Activated CD4-positive, alpha-beta T cell treated with anti-CD3 and anti-CD28 coated beads for 1 hour (primary cell): ENCODE measurements at places on chromosomes 6 and 20.

GRCh38 chr6:41197234-41197633 is 3.7 kb downstream of the TREML2 start:
- DNase-seq, result no peak

GRCh38 chr6:88380083-88380482 is 213.9 kb upstream of the CNR1 start:
- DNase-seq, result no peak

DNA sequence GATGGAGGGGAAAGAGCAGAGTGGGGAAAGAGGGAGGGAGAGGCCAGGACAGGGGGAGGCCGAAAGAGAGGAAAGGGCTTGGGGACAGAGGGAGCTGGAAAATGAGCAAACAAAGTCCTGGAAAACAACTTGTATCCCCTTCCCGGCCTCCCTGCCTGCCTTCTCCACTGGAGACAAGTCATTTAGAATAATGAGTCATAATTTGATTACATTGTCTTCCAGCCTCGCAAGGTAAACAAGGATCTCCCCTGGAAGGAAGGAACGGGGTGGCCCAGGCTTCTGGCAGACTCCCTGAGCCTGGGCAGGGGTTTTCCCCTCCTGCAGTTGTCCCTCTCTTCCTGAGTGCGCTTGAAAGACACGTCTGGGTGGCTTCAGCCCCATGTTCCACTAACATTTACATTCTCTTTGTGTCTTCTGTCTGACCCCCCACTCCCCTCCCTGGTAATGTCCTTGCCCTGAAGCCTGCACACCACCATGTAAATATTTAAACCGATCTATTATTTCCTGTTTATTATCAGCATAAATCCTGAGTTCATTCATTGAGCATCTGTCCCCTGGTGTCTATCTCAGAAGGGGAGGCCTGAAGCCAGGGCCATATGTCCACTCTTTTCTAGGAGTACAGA is 12.1 kb upstream of the MRPS18A start:
- no peak for DNase-seq

DNA sequence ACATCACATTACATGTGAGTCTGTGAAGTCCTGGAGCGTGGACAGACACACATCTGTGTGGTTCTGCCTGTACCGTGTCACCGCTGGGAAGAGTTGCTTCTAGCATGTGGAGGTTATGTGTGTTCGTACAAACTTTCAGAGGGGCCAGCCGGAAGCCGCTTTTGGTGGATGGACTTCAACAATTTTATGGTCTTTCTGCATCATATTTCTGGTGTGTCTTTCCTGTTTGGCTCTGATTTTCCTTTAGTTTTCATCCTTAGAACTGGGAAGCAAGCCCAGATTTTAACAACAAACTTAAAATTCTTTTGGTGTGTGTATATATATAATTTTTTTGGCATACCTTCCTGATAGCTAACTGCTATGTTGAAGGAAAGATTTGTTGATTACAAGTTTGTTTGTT is 71.2 kb downstream of the TIAM2 start:
- no peak for DNase-seq

DNA sequence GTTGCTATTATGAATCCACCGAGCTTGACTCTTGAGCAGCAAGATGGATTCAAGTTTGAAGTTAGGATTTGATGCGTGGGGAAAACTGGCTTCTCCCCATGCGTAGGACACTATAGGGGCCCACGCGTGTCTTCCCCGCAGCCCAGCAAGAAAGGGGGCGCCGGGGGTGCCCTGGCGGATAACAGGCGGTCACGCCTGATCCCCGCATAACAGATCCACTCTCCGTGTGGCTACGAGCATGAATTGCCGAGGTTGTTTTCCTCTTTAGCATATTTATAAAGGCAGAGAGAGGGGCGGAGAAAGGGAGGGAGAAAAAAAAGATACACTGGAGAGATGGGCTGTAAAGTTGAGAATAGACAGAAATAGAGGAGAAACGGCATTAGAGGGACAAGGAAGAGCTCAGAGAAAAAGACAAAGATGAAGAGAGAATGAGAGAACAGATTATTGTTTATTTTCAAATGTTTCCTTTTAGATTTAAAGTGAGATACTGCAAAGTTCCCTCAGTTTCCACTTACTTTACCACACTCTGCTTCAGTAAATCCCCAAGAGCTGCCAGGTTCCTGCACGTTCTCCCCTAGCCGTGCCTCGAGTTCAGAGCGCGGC is 32.0 kb downstream of the TFAP2A start:
- no peak for DNase-seq

GRCh38 chr6:98230250-98230649 is 604.1 kb upstream of the POU3F2 start:
- DNase-seq, result no peak

DNA sequence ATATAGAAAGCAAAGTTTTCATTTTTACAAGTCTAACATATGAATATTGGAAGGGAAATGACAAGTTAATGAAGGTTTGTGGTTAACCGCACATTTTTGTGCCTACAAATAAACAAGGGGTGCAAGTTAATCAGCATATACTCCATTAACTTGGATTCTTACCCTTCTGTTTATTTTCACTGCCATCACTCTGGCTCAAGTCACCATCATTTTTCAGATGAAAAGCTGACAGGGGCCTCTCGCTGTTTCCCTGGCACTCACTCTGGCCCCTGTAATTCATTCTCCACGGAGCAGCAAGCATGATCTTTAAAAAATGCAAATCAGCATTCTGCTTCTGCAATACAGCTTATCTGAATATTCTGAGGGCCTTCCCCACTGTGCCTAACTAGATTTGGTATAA is 29.8 kb downstream of the APCDD1L start:
- no peak for DNase-seq

GRCh38 chr6:15675536-15676220 is 12.8 kb upstream of the DTNBP1 start:
- DNase-seq, result no peak

- no peak for DNase-seq
Observed at GRCh38 chr20:46635514-46636136, 15.6 kb downstream of the SLC13A3 start.

DNA sequence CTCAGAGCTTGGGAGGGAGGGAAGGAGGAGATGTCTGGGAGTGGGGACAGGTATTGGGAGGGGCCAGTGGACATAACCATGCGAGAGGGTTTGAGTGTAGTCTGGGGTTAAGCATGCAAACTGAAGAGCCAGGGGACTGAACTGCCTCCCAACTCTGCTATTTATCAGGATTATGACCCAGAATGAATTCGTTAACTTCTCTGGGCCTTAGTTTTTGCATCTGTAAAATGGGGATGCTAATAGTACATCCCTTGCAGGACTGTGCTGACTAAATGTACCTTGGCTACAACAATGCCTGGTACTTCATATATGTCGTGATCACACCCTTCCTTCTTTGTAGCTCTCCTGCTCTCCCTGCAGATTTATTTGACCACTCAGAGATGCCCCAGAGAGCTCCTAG is 83.6 kb downstream of the MDGA1 start:
- DNase-seq, result no peak

DNA sequence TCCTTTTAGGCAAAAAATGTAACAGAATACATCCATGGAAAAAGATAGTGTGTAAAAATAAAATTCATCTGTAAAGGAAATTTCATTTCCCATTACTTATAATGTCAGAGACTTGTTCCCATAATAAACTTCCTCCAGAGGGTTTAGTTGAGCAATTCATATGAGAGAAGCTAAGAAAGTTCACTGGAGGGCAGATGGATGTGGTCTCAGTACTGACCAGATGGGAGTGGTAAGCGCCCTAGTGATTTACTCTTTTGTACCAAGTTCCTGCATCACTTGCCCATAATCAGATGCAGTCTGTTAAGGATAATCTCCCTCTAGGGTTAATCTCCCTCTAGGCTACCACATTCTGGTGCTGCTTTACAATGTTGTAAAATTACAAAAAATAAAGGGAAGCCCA is 61.7 kb downstream of the ESF1 start:
- DNase-seq, result no peak

DNA sequence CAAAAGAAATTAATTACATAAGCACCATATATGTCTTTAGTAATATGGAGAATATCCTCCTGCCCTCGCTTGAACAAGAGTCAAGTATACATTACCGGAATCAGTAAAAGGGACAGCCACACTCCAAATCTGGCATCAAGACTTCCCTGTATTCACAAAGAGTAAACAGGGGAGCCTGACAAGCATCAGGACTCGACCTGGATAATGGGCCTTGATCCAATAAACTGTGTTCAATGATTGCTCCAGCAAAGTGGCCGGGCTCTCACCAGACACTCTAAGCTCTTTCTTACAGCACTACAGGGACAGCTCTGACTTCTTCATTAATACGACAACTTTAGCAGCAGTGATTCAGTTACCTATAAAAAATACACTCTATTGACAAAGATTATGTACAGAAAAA is 307.9 kb upstream of the POU3F2 start:
- DNase-seq, result no peak

- DNase-seq, result no peak
Observed at GRCh38 chr6:163306000-163306399, 108.5 kb upstream of the QKI start.

DNA sequence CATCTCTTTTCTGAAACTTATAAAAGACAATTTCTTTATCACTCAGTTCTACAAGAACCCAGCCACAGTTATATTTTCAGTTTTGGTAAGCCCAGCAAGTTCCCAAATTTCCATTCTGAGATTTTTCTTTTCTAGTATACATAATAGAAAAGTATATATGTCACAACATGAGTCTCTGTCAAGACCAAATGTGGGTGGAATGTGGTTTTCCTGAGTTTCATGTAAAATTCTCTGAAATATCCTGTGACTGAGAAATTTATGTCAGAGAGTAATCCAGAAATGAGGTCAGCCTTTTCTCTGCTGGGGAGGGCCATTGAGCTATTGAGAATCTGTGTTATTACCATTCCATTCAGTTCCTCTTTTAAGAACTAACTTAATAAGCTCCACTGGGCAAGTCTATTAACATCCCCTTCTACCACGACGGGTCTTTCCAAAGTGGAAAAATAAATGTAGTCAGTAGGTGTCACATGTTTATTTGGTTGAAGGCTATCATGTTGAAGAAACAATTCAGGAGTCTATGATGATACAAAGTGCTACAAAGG is 100.7 kb upstream of the HMGN3 start:
- DNase-seq, result no peak

DNA sequence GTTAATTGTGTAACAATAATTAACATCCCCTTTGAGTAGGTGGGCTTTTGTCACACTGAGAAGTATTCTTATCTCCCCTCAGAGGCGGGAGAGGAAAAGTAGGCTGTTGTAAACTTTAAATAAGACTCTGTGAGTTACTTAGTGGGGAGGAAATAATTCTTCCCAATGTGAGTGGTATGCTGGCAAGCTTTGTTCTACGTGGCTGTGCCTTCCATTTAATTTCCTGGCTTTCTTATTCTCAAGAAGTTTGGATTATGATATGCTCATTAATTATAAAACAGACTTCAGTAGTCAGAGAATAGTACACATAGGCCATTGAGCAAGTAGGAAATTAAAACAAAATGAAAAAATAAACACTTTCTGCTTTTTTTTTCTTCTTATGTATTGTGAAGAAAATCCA is 19.1 kb downstream of the ADGRB3 start:
- DNase-seq, result no peak

GRCh38 chr6:167208819-167209576 is 51.2 kb upstream of the GPR31 start:
- no peak for DNase-seq

DNA sequence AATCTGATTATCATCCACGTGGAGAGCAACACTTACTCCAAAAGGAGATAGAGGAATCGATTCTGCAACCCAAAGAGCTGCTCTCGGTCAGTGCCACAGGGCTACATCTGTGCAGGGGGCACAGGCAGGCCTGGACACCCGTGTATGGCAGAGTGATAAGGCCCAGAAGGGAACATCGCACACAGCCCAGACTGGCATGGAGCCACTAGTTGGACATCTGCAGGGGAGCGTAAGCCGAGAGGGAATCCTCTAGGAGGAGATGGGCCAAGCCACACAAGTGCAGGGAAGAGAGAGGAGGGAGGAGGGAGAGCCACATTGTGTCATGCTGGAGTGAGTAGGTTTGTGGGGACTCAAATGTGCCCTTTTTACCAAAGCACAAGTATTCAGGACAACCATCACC is 50.4 kb upstream of the ENTPD6 start:
- DNase-seq, result no peak

DNA sequence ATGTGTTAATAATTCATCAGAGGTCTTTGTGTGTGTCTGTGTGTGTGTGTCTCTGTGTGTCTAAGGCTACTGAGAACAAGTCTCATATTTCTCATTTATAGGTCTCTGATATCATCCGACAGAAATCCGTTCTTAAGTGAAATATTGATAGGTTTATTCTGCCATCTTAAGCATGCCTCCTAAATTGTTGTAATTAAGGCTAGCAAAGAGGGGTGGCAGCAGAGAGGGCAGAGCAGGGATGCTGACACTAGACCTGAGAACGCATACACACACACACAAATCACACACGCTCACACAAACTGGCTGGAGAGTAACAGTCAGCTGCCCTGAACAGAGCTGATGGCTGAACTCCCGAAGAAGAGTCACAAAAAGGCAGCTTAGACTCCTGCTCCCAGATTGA is 84.9 kb upstream of the LRFN2 start:
- no peak for DNase-seq

- no peak for DNase-seq
Observed at GRCh38 chr20:38301309-38301708, 2.6 kb upstream of the BPI start.
